ENCODE measurements at places on chromosomes 5 and 9. TPM values are rescaled to one million over a fixed set of nuclear protein-coding genes. Genes with fewer than 3 reads are reported as not detected.

The LIX1 gene
- total RNA-seq = not detected

GRCh38 chr9:69045821-69046220 is 10.3 kb downstream of the FXN start:
- no peak for DNase-seq

The FGFR4 gene
- total RNA-seq = 2.7 TPM

The PCDHA6 gene
- total RNA-seq = not detected

The PCDHB2 gene
- total RNA-seq = not detected

- DNase-seq = no peak
Measured at GRCh38 chr5:83433891-83434290, 37.7 kb upstream of the VCAN start.

The MYMK gene
- not detected for total RNA-seq

- DNase-seq = no peak
Measured at GRCh38 chr9:72473474-72474261, 47.7 kb upstream of the TMC1 start.

GRCh38 chr9:85743275-85744128 is 1.7 kb upstream of the AGTPBP1 start:
- DNase-seq = no peak

The SLC6A7 gene
- not detected for total RNA-seq

DNA sequence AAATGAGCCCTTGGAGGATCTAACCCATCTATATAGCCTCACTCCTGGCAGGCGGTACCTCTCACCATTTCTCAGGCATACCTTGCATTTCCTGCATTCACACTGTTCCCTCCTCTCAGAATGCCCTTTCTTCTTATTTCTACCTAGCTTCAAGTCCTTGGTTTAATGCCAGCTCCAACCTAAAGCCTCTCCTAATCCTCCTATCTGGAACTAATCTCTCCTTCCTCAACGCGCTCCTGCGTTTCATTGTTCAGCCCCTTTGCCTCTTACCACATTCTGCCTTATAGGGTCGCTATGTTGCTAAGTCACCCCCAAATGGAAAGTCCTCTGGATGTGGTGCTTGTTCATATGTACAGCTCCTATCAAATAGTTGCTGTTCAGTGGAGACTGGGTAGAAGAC is 288.5 kb upstream of the TUT7 start:
- DNase-seq = no peak

DNA sequence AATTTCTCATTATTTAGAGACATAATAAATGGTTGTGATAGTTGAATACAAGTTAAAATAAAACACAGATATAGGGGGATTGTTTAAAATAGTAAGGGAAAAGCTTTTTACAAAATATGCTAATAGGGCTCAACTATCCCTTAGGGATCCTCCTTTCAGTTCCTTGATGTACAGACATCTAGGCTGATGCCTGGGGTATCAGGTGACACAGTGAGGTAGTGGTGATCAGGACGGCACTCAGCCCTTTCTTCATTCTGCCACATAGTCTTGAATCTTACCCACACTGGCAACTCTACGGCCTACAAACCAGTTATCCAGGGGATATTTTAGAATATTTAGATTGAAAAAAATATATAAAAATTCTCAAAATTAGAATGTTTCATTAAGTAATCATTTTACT is 12.5 kb upstream of the SLC35D2 start:
- no peak for DNase-seq

DNA sequence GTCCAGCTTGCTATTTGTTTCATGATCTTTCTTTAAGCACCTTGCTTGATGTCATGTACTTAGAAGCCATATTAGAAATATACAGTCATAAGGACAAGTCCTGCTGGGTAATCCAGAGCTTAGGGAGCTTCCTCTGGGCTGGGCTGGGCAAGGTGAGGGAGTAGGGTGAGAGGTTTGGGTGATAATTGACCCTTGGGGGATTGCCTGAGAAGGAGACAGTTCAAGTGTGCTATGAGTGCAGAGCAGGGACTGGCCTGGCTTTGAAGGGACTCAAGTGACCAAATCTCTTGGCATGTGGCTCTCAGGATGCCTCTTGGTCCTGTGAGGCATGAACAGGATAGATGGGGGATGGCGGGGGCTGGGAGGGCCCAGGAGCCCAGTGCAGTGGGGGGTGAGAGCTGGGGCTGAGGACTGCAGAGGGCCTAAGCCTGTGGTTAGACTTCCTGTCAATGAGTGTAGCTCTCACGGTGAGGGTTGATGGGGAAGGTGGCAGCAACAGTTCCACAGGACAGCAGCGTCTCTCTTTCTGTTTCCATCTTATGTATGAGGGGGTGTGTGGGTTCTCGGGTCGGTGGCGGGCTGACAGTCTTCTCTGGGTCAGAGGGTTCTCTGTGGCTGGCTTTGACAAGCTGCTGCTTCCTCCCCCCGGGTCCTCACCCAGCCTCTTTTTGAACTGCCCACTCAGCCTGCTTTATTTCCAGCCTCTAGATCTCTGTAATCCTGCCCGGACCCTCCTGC is 53.5 kb downstream of the RGS3 start:
- peak; percentile 46 for DNase-seq

DNA sequence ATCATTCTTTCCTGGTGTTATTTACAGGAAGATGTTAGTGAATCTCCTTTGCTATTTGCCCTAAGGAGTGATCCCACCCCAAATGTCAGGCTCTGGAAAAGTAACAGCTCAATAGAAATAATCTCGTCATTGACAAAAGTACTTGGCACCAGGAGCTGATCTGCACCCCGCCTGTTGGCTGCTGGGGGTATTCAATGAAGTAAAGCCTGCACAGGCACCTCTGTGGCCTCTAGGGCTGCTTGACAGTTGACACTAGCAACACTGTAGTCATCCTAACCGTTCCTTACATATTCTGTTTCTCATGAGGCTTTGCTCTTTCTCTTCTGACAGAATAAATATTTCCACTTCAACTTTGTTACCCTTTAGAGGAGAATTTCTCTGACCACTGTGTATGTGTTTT is 103.4 kb downstream of the DOCK2 start:
- no peak for DNase-seq

The C5orf58 gene
- total RNA-seq = not detected

The DTWD2 gene
- 3.7 TPM for total RNA-seq

Measured in activated T-cell treated with anti-CD3 and anti-CD28 coated beads, Interleukin-2, amount 50 U/mL, for 4 hours (primary cell).